ENCODE measurements at places on chromosomes 3 and 15.

DNA sequence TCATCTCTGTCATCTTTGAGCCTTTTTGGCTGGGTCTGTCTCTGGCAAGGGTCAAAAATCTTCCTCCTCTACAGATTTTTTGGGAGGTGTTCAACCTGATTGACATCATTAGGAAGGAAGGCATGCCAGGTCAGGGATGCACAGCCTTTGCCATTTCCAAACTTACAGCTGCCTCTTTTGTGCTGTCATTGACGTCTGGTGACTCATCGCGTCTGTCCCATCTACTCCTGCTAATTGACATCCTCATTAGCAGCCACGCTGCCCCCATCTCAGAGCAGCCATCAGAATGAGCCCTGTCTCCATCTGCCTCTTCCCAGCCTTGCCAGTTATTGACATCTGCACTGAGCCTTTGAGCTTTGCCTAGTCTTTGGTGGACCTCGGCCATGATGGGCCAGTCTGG is 53.0 kb downstream of the PDIA5 start:
- no peak for DNase-seq

GRCh38 chr15:46502667-46503066 is 867.8 kb downstream of the SQOR start:
- DNase-seq: no peak

DNA sequence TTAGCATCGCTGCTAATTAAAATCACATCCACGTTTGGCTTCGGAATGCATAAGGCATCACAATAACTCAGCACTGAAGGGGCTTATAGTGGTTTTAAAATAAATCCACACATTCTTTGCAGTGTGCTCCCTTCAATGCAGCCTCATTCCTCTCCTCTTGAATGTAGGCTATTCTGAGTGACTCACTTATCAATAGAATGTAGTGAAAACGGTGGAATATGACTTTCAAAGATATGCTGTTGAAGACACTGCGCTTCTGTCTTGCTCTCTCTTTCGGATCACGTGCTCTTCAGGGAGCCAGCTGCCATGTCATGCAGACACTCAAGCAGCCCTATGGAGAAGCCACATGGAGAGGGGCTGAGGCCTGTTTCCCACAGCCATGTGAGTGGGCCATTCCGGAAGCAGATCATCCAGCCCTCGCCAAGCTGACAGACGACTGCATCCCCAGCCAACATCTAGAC is 87.4 kb downstream of the CRYGS start:
- no peak for DNase-seq

DNA sequence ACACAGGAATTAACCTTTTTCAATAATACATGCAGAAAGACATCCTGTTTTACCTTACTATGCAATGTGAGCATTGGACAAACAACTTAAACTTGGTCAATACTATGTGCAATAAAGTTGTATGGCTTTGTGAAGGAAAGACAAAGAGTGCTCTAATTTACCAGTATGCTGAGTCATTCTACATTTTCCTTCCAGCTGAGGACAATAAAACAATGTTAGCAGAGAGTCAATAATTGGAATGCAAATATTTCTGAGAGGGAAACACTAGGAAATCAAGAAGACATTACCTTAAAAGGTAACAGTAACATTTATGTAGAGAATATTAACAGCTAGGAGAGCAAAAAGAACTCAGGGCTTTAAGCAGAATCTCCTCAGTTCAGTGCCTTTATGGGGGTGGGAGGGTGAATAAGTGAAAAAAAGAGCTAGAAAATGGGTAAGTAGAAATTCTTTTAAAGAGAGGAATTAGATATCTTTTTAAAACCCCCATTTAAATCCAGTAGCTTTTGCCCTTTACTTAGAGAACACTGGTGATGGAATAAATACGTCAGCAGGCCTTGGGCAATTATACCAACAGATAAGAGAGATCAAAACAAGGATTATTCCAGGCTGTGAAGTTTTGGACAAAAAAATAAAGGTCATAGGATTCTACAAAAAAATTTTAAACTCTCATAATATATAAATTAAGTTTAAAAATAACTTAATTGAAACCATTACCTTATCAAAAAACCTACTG is 11.6 kb upstream of the HGD start:
- no peak for DNase-seq

DNA sequence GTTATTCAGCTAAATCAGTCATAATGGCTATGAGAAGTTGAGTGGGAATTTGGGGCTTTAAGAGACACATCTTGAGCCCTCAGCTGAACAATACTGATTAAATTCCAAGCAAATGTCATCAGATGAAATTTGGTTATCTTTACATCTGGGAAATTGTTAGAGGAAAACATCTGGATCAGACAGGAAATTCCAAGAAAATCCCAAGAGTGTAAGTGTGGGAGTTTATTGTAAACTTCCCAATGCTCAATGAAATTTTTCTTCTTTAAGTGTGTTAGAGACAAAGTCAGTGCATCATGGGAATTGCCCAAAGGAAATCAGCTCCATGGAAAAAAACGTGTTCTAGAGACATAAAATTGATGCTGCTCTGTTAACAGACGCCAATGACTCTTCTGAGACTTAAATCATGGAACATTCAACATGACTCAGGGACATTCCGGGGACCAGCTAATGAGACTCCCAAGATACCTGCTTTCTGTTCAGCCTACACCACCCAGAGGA is 19.8 kb upstream of the DCLK3 start:
- DNase-seq: no peak

GRCh38 chr15:31570591-31570990 is 244.0 kb downstream of the KLF13 start:
- DNase-seq: no peak

GRCh38 chr3:71264840-71265239 is 318.7 kb downstream of the FOXP1 start:
- DNase-seq: no peak

DNA sequence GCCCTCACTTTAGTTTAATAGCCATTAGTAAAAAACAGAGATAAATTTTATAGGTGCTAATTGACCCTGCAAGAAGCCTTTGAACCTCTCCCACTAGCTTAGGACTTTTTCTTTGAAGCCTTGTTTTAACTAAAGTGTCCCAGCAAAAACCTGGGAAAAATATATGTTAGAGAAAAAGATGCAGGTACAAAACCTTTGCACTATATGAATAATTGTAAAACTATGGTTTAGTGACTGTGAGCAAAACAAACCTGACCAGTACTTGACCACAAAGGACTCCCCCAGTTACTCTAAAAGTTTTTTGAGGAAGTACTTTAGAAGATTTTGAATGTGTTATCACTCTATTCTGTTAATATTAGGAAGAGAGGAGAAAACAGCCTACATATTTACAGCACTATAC is 123.3 kb upstream of the TP63 start:
- no peak for DNase-seq

DNA sequence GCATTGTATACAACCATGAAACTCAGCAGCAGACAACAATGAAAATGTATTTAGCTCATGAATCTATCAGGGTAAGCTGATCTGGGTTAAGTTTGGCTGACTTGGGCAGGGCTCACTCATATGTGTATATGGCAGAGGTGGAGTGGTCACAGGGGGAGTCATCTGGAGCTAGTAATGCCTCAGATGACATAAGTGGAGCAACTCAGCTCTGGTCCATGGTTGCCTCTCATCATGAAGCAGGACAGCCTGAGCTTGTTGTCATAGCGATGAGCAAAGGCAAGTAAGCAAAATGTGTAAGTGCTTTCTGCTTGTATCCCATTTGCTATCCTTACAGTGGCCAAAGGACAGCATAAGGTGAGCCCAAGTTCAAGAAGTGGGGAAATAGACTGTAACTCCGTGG is 64.5 kb downstream of the ALCAM start:
- no peak for DNase-seq

GRCh38 chr15:73382115-73382514 is 13.4 kb upstream of the HCN4 start:
- DNase-seq: no peak

GRCh38 chr3:120344349-120344748 is 4.8 kb downstream of the LRRC58 start:
- no peak for DNase-seq

All from activated CD8-positive, alpha-beta memory T cell treated with anti-CD3 and anti-CD28 coated beads for 1 hour (primary cell).